ENCODE measurements at places on chromosomes 5 and 9.
A peak's percentile ranks its signal among the peaks of the same experiment; 100 is the strongest.

DNA sequence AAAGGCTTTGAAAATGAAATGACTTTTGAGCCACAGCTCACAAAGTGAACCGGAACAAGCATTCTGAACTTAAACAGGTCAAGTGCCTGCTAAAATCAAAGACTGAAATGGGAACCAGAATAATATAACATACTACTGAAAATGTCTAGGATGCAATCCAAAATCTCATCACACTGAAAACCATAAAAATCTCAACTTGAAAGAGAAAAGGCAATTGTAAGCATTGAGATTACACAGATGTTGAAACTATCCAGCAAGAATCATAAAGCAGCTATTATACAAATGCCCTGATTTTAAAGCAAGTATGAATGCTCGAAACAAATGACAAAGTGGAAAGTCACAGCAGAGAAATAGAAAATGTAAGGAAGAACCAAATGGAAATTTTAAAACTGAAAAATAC, 211.5 kb upstream of the GAS1 start:
- DNase-seq: no peak

- peak; percentile 78 for DNase-seq
Observed at GRCh38 chr9:35658137-35658967, at the start of gene CCDC107. TSS of gene CCDC107 (plus strand) at chr9:35658292. CDS start at chr9:35658380, 88 bp downstream.

- no peak for DNase-seq
Observed at GRCh38 chr5:62486672-62487071, 74.1 kb downstream of the IPO11 start.

- no peak for DNase-seq
Observed at GRCh38 chr5:125125031-125125823, 378.8 kb upstream of the ZNF608 start.

GRCh38 chr9:133371261-133371711, 4.6 kb downstream of the SURF4 start:
- DNase-seq: no peak

- no peak for DNase-seq
Observed at GRCh38 chr9:110197330-110198187, 10.4 kb downstream of the C9orf152 start.

DNA sequence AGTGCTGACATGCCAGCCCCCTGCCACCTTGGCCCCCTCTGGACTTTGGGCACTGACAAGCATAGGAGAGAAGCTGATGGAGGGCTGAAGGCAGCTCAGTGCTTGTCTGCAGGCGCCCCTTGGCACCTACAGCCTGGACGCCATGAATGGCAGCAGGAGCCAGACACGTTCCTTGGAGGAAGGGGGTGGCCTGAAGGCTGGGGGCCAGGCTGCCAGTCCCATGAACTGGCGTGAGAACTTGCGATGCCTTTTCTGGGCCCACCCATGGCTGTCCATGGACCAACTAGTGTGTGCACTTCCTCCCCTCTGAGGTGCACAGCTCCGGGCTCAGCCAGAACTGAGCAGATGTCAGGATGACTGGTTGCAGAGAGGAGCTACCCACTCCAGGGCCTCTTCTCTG, 99.0 kb upstream of the RANBP6 start:
- DNase-seq: no peak

- DNase-seq: no peak
Observed at GRCh38 chr9:112180387-112180881, 5.3 kb upstream of the SUSD1 start.

DNA sequence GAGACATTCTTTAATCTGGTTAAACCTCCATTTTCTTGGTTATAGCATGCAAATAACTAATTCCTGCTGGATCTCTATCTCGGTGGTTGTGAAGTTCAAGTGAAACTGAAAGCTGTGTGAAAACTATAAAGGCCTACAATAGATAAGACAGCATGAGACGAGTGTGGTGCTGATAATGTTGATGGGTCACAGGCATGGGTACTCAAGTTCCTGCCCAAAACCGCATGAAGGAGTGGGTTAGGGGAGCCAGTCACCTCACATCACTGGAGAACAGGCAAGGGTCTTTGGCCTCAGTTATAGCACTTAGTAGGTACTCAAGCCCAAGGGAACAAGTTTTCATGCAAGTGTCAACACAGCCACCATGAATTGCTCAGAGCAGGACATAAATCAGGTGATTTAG, 16.7 kb downstream of the HMHB1 start:
- DNase-seq: no peak

- DNase-seq: no peak
Observed at GRCh38 chr5:147075187-147075586, 159.6 kb upstream of the STK32A start.

DNA sequence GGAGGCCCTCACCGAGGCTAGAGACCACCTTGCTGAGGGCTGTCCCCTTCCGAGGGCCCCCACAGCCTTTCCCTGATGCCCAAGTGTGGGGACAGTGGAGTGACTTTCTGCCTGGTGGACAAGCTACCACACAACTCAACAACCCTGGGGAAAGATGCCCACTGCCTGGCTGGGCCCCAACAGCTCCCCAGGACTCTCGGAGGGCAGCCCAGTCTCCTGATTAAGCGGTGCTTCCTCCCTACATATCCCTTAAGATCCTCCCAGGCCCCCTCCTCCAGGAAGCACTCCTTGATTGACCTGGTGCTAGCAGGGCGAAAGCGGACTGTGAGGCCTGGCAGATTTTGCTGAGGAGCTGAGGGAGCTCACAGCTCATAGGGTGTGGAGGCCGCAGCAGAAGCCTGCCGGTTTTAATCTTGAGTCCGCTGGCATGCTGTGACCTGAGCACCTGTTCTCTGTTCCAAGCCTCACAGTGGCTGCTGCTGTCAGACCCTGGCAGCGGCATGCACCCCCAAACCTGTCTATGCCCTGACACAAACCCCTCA, 2.2 kb downstream of the NSMF start:
- DNase-seq: no peak

- DNase-seq: no peak
Observed at GRCh38 chr5:115070737-115071136, 99.0 kb downstream of the TRIM36 start.

DNA sequence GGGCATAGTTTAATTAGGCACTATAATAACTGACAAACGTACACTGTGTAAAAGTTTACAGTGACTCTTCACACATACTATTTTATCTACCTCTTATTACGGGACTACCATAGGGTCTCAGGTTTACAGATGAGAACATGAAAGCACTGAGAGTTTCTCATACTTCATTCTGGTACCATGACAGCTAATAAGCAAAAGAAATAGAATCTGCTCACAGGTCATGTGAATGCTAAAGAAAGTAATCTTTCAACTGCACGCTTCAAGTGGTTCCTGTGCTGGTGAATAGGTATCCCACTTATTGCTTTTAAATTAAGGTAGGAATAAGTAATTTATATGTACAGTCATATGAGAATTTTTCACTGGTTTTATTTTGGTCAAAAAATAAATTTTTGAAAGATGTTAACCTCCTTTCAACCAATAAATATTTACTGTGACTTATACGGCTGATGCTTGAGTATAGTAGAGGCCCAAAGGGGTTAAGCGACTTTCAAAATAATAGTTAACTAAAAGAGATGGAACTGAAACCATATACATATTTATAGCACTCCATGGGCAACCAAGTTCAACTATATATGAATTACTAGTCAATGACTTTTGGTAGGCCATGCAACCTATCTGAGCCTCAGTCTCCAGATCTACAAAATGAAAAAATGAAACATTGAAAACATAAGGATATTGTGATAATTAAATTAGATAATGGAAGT, 8.1 kb downstream of the CDKN2A start:
- no peak for DNase-seq

DNA sequence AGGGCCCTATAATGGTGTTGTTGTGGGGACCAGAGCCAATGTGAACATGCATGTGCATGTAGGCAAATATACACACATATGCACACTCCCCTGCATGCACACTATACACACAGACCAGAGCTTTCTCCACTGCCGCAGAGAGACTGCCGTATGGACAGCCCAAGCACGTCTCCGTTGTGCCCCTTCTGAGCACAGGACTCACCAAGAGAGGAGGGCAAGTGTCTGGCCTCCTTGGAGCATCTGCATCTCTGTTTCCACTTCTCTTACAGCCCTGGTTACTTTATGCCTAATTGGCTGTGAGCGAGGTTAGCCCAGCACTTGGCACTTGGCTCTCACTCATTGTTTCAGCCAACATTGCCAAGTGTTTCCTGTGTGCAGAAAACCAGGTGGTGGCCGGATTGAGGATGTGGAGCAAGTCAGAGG, 30.4 kb downstream of the CSF2 start:
- no peak for DNase-seq

DNA sequence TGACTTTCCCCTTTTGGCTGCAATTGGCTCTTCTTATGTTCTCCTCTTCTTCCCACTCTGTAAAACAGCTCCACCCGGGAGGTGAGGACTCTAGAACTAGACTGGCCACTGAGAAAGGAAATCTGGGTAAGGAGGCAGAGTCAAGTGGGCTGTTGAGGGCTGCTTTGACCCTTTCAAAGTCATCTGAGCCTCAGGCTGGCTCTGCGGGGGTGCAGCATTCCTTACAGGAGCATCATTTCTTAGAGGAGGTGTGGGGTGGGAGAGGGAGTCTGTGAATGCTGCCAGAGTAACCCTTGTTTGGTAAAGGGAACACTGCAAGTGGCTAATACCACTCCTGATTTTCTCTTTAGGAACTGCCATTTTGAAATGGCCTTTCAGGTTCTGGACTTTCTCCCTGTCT, 377.7 kb upstream of the SMARCA2 start:
- no peak for DNase-seq

- no peak for DNase-seq
Observed at GRCh38 chr9:24793787-24794186, 248.1 kb upstream of the IZUMO3 start.

DNA sequence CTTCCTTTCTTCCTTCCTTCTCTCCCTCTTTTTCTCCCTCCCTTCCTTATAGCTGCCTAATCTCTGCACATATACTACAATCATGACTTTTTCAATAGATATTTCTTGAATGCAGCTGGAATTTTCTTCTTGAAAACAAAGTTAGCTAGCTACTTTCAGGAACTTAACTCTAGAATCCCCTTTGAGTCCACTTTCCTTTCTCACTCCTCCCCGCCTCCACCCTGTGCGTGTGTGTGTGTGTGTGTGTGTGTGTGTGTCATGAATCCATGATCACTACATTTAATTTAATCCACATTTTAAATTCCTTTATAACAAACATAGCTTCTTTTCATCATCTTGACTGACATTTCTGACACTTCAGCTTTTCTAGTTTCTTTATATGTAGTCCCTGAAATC, 167.5 kb upstream of the KLF9 start:
- no peak for DNase-seq

DNA sequence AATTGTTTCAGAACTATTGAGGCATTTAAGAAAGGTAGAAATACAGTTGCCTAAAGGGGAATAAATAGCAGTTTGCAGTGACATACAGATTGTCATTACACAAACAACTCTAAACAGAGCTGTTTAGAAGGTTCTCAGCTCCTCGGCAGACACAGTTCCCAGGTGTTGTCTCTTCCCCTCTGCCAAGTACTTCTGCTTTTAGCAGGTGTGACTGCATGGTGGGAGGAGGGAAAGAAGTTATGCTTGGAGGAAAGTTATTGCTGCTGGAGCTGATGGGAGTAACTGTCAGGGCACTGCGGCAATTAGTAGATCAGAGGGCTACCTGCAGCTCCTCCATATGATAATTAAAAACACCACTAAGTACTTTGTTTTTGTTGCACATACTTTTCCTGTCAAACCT, 14.5 kb downstream of the EDIL3 start:
- no peak for DNase-seq

DNA sequence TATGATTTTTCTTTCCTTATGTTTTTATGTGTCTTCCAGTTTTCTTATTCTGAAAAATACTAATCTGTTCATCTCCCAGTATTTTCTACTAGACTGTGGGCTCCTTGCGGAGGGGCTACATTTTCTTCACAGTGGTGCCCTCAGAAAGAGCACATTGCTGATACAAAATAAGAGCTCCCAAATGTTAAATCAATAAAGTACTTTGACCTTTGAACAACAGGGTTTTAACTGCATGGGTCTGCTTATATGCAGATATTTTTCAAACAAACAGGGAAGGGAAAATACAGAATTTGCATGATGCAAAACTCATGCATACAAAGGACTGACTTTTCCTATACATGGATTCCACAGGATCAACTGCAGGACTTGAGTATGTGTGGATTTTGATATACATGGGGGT, 79.9 kb upstream of the ACO1 start:
- no peak for DNase-seq

DNA sequence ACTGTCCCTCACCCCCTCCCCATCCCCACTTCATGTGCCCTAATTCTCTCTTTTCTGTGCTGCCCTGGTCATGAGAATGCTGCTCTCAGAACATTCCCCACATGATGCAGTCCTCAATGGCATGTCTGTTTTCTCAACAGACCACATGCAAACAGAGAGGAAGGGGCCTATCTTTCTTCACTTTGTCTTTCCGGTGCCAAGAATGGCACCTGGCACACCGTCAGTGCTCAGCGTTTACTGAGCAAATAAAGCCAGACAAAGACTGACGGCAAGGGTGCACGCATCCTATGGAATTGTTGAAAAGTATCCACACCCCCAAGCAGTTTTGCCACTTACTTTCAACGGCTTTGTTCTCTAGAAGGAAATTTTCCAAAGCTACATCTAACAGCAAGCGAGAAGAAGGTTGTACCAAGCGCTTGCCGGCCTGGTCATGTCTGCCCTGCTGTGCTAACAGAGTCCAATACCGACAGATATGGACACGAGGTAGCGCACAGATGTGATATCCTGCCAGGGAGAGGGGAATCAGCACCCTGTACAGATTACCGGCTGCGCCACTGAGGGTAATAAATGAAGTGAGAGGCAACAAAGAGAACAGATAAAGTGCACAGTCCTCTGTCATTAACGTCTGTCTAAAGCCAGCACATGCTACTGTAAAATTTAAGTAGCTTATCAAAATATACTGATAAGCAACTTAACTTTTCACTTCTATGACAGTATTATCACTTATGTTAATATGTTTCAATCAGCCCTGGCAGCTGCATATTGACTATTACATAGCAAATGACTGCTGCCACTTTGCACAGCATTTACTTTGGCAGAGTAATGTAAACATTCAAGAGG, 251.7 kb downstream of the DENND1A start:
- no peak for DNase-seq

GRCh38 chr5:118919016-118919415, 69.3 kb downstream of the DTWD2 start:
- no peak for DNase-seq

GRCh38 chr9:96064826-96065481, 189.5 kb downstream of the ERCC6L2 start:
- DNase-seq: no peak

GRCh38 chr5:123115020-123115419, 26.0 kb downstream of the PRDM6 start:
- DNase-seq: no peak

GRCh38 chr5:134075102-134075501, 39.4 kb upstream of the TCF7 start:
- no peak for DNase-seq

DNA sequence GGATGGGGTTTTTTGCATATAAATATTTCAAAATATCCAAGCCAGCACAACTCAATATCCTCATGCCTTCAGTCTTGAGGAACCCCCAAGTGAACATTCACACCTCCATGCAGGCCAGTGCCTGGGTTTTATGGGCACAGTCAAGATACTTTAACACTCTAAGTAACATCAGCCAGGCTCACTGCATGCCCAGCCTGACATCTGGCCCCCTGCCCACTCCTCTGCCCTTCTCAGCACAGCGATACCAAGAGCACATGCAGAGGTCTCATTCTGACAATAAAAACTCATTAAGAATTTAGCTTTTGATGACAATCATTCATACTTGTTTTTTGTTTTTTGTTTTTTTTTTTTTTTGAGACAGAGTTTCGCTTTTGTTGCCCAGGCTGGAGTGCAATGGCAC, 250.0 kb downstream of the CWC27 start:
- no peak for DNase-seq

Data from anterior cingulate cortex (tissue), 58 donors.